Head of caudate nucleus (tissue), 42 donors: ENCODE measurements at places on chromosomes 1 and 21.
A peak's percentile ranks its signal among the peaks of the same experiment; 100 is the strongest.

GRCh38 chr1:52534928-52535764, 17.7 kb downstream of the TUT4 start:
- no peak for DNase-seq

DNA sequence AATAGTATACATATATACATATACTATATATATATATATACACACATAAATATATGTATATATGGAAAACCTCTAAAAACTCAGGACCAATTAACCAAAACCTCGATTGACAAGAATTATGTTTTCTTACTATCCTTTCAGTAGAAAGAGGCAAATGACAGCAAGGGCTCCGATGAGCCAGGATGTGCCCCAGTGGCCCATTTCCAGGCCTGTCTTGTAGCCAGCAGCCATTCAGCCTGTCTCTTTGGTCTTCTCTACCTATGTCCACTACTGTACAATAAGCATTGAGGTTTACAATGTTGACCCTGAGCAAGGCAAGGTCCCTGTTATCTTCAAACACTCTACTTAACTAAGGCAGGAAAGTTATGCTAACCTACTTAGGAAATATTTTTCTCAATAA, 9.8 kb downstream of the KCNA2 start:
- no peak for DNase-seq

DNA sequence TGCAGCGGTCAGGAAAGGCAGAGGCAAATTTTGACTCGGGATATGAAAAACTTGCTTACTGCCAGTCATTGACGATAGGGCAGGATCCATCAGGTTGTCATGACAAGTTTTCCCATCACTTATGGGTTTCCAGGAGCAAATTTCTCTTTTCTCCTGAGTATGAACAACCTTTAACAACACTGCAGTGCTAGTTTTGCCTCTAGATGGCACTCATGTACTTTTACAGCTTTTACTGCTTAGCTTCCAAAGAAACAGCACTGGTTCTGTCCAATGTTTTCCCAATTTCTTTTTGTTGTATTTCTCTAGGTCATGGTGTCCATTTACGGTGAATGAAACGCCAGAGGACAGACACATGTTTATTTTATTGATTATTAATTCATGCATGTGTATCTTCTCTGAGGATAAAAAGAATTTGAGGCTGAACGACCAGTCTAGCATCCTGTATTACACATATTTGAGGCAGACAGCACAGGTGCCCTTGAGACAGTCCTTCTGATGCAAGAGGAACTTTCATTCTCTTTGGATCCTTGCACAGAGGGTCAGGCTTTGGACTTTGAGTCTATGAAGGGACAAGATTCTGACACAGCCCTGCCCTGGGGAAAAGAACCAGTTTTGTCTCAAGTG, 112.3 kb upstream of the TRABD2B start:
- DNase-seq, result no peak

DNA sequence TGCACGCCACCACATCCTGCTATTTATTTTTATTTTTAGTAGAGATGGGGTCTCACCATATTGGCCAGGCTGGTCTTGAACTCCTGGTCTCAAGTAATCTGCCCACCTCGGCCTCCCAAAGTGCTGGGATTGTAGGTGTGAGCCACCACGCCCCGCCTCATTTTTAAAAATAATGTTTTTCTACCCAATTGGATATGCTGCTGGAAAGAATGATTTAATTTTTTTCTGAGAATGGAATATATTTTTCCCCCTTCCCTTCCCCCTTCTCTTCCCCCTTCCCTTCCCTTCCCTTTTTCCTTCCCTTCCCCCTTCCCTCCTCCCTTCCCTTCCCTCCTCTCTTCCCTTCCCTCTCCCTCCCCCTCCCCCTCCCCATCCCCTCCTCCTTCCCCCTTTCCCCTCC, 17.7 kb upstream of the HMGN1 start:
- no peak for DNase-seq

- DNase-seq, result no peak
These were observed 1226.1 kb downstream of the NCAM2 start for GRCh38 chr21:22224261-22224660.

- DNase-seq, result no peak
These were observed 23.6 kb downstream of the DYRK3 start for GRCh38 chr1:206658981-206659273.

GRCh38 chr1:228830185-228830953, 95.1 kb downstream of the RHOU start:
- peak; percentile 55 for DNase-seq

DNA sequence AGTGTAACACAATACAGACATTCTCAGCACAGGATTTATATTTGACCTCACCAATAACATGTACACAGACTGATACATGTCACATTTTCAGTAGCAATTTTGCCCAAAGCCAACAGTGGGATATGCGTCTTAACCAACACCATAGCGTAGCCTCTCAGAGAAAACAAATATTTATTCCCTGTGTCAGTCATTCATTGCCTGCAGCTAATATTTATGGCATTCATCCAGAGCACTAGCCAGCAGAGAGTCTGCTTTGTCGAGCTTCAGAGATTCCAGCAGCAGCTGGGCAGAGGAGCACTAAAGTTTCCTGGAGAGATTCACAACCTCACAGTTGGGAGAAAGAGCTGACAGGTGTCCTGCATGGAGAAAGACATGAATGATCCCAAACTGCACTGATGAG, 400.7 kb upstream of the DAB1 start:
- DNase-seq, result no peak

DNA sequence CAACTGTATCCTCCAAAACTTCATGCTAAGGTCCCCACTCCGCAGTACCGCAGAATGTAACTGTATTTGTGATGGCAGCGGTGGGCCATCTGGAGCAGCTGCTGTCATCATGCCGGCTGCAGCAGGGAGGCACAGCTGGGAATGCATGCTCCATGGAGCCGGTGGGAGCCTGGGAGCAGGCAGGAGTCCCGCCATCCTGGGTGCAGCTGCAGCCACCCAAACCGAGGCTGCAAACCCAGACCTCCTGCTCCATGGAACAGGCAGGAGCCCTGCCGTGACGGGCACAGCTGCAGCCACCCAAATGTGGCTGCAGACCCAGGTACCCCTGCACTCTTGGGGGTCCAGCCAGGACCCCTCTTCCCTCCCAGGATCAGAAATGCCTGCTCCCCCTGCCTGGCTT, 80.3 kb downstream of the SCMH1 start:
- no peak for DNase-seq
